Left lung (tissue), 14 donors: ENCODE measurements at places on chromosomes 11 and 22. TPM values are rescaled to one million over a fixed set of nuclear protein-coding genes. Genes with fewer than 3 reads are reported as not detected.

ABCG4 gene
- total RNA-seq = 0.64 TPM

RAC2 gene
- total RNA-seq = 77.2 TPM

KLHDC7B gene
- total RNA-seq = 0.73 TPM

NRXN2 gene
- total RNA-seq = 3.5 TPM

CHADL gene
- total RNA-seq = 6.2 TPM

C11orf65 gene
- 0.37 TPM for total RNA-seq

CDC42BPG gene
- 18.0 TPM for total RNA-seq

RAB39A gene
- total RNA-seq = 1.7 TPM

RFPL2 gene
- total RNA-seq = not detected

NLRP6 gene
- 1.5 TPM for total RNA-seq
